Prostate gland (tissue), 2 donors: ENCODE measurements at places on chromosomes 6 and 20. TPM values are rescaled to one million over a fixed set of nuclear protein-coding genes. Genes with fewer than 3 reads are reported as not detected.

Gene EZR
- total RNA-seq = 118 TPM

Gene SLC22A3
- 118 TPM for total RNA-seq

Gene PLA2G7
- 6.2 TPM for total RNA-seq

Gene PACSIN1
- 0.57 TPM for total RNA-seq

Gene PXMP4
- total RNA-seq = 13.3 TPM

- no peak for DNase-seq
- no peak overlapping the region for H3K27ac ChIP-seq
- no peak overlapping the region for H3K4me3 ChIP-seq
Observed at GRCh38 chr20:34193051-34193450, 48.2 kb upstream of the ASIP start.

- DNase-seq = no peak
- no peak overlapping the region for H3K4me3 ChIP-seq
- H3K36me3 ChIP-seq = no peaks in the 10 kb centered on the region
- no peak overlapping the region for H3K27ac ChIP-seq
- no peaks in the 10 kb centered on the region for H3K4me1 ChIP-seq
Observed at GRCh38 chr20:57868310-57868709, 158.5 kb upstream of the PMEPA1 start.

- peaks cover 5% of the 10 kb centered on the region for H3K4me1 ChIP-seq
- no peaks in the 10 kb centered on the region for H3K27me3 ChIP-seq
- DNase-seq = peak; percentile 38
- no peak overlapping the region for H3K4me3 ChIP-seq
- no peaks in the 10 kb centered on the region for H3K36me3 ChIP-seq
Observed at GRCh38 chr6:38080889-38081288, 261.4 kb downstream of the ZFAND3 start.

- H3K4me3 ChIP-seq = no peak overlapping the region
- no peak for DNase-seq
- no peaks in the 10 kb centered on the region for H3K4me1 ChIP-seq
- no peaks in the 10 kb centered on the region for H3K36me3 ChIP-seq
Observed at GRCh38 chr20:62511300-62511914, 35.6 kb upstream of the GATA5 start.

GRCh38 chr6:164042212-164042611, 627.7 kb downstream of the QKI start:
- H3K27me3 ChIP-seq = no peaks in the 10 kb centered on the region
- H3K27ac ChIP-seq = no peak overlapping the region
- no peak for DNase-seq
- no peaks in the 10 kb centered on the region for H3K36me3 ChIP-seq
- H3K4me3 ChIP-seq = no peak overlapping the region
